Mesenchymal stem cell (in vitro differentiated cells and primary cell): ENCODE measurements at places on chromosomes 11 and 22.

- H3K27me3 ChIP-seq: no peaks in the 10 kb centered on the region
- no peak for DNase-seq
- H3K27ac ChIP-seq: no peak overlapping the region
- H3K36me3 ChIP-seq: no peaks in the 10 kb centered on the region
- H3K4me3 ChIP-seq: no peak overlapping the region
- H3K4me1 ChIP-seq: no peaks in the 10 kb centered on the region
Measured at GRCh38 chr11:14184028-14184940, 174.7 kb downstream of the RRAS2 start.

DNA sequence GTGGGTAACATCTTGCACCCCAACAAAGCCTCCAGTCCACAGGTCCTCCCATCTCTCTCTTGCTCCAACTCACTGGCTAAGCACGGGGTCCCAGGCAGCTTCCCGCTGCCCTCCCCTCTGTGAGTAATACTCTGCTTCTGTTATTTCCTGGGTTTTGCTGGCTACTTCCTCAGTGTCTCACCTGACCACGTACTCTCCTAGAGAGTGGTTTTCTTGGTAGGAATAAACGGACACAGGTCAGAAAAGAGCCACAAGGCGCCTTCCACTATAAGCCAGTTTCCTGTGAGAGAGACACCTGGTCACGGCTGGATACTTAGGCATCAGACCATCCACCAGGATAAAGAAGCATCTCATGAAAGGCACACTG lies 36.0 kb downstream of the ARRB1 start:
- H3K36me3 ChIP-seq: peaks cover 8% of the 10 kb centered on the region
- no peak overlapping the region for H3K4me3 ChIP-seq
- DNase-seq: no peak
- peaks cover 45% of the 10 kb centered on the region for H3K4me1 ChIP-seq
- H3K27ac ChIP-seq: no peak overlapping the region
- no peaks in the 10 kb centered on the region for H3K27me3 ChIP-seq

DNA sequence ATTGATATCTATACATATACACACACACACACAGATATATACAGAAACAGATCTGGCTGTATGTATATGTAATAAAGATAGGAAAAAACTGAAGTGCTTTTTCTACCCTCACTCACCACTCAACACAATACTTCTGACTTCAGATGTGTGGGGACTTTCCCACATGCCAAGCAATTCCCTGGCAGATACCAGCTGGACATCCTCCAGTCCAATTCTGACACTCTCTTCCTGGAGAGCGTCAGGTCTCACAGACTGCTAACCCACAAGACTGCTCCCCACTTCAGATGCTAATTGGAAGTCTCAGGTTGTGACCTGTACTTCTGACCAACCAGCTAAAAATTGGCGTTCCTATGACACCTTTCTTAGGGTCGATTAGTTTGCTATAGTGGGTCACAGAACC lies 140.6 kb downstream of the ATG16L2 start:
- H3K4me1 ChIP-seq: no peaks in the 10 kb centered on the region
- no peaks in the 10 kb centered on the region for H3K36me3 ChIP-seq
- no peak overlapping the region for H3K27ac ChIP-seq
- DNase-seq: no peak
- no peak overlapping the region for H3K4me3 ChIP-seq
- H3K27me3 ChIP-seq: no peaks in the 10 kb centered on the region

GRCh38 chr22:45645150-45645525 lies 26.5 kb upstream of the ATXN10 start:
- H3K27ac ChIP-seq: no peak overlapping the region
- H3K4me3 ChIP-seq: peak overlapping the region; percentile 61
- no peaks in the 10 kb centered on the region for H3K36me3 ChIP-seq
- DNase-seq: no peak
- no peaks in the 10 kb centered on the region for H3K27me3 ChIP-seq

DNA sequence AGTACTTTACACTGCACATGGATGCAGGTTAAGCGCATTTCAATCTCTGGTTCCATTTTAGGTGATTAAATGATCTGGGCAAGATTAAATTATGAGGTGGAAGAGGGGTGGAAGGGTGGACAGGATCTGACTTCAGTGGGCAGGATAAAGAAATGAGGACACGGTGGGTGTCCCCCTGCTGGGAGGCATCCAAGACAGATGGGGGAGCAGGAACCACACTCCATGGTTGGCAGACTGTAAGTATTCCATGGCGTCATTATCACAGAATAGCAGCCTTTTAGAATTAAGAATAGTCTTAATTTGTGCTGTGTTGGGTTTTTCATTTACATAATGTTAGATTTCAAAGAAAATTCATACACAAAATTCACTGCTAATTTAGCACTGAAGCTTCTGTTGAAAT lies 7.6 kb upstream of the SORL1 start:
- H3K4me1 ChIP-seq: no peaks in the 10 kb centered on the region
- no peak for DNase-seq
- peaks cover 53% of the 10 kb centered on the region for H3K27me3 ChIP-seq
- no peaks in the 10 kb centered on the region for H3K36me3 ChIP-seq
- no peak overlapping the region for H3K27ac ChIP-seq
- no peak overlapping the region for H3K4me3 ChIP-seq

DNA sequence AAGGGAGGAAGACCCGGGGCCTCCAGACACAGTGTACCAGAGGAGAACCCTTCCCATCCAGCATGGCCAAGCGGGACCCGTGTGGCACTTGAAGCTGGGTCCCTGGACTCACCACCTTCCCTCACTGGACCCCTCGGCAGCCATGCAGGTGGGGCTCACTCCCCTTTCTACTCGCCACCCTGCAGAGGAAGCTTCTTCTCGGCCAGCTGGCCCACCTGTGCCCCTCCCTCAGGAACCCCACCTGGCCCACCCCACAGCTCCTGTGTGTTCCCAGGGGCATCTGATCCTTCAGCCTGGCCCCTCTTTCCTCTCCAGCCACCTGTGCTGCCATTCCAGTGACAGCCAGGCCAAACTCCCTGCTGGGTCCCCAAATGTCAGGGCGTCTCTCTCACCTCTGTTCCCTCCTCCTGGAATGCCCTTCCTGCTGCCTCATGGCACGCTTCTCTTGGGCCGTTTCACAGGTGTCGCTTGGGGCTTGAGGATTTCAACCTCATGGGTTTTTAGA lies 38.0 kb downstream of the IGF2 start:
- no peak overlapping the region for H3K4me3 ChIP-seq
- no peaks in the 10 kb centered on the region for H3K27me3 ChIP-seq
- H3K4me1 ChIP-seq: peaks cover 50% of the 10 kb centered on the region
- no peak for DNase-seq

DNA sequence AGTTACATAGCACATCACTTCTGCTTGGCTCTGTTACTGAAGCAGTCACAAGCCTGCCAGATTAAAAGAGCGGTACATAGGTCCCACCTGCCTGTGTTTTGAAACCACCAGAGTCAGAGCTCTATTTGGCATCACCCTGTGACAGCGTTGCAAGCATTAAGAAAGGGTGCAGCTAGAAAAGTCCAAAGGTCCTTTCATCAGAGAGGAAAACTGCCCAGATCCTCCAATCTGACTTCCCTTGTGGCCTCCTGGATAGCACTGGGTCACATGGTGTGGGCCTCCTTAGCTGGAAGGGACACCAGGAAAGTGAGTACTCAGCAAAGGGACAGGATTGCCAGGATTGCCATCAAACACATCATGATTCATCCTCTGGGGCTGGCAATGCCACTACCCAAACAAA lies 22.9 kb downstream of the STX3 start:
- H3K4me3 ChIP-seq: no peak overlapping the region
- H3K36me3 ChIP-seq: peaks cover 75% of the 10 kb centered on the region
- peaks cover 8% of the 10 kb centered on the region for H3K4me1 ChIP-seq
- H3K27me3 ChIP-seq: no peaks in the 10 kb centered on the region
- no peak for DNase-seq
- H3K27ac ChIP-seq: no peak overlapping the region

GRCh38 chr11:119342023-119342300 lies 1.3 kb upstream of the C1QTNF5 start:
- H3K36me3 ChIP-seq: peaks cover 4% of the 10 kb centered on the region
- H3K4me3 ChIP-seq: no peak overlapping the region
- DNase-seq: no peak
- H3K27me3 ChIP-seq: peaks cover 18% of the 10 kb centered on the region

DNA sequence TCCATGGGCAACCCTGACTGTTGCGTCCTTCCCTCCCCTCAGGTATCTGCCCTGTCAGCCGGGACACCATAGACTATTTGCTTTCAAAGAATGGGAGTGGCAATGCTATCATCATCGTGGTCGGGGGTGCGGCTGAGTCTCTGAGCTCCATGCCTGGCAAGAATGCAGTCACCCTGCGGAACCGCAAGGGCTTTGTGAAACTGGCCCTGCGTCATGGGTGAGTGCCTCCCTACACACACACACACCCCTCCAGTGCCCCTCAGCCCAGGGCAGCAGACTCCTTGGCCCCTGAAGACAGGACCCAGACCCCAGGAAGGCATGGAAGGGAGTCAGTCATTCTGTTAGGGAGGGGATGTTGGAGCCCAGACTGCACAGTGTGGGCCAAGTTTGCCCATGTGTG lies 17.9 kb upstream of the UVRAG start:
- peaks cover 94% of the 10 kb centered on the region for H3K36me3 ChIP-seq
- DNase-seq: no peak
- H3K27me3 ChIP-seq: peaks cover 4% of the 10 kb centered on the region
- no peak overlapping the region for H3K4me3 ChIP-seq

- H3K36me3 ChIP-seq: no peaks in the 10 kb centered on the region
- no peak for DNase-seq
- H3K27ac ChIP-seq: no peak overlapping the region
- no peaks in the 10 kb centered on the region for H3K4me1 ChIP-seq
Measured at GRCh38 chr22:26041931-26042330, 127.3 kb upstream of the SEZ6L start.

DNA sequence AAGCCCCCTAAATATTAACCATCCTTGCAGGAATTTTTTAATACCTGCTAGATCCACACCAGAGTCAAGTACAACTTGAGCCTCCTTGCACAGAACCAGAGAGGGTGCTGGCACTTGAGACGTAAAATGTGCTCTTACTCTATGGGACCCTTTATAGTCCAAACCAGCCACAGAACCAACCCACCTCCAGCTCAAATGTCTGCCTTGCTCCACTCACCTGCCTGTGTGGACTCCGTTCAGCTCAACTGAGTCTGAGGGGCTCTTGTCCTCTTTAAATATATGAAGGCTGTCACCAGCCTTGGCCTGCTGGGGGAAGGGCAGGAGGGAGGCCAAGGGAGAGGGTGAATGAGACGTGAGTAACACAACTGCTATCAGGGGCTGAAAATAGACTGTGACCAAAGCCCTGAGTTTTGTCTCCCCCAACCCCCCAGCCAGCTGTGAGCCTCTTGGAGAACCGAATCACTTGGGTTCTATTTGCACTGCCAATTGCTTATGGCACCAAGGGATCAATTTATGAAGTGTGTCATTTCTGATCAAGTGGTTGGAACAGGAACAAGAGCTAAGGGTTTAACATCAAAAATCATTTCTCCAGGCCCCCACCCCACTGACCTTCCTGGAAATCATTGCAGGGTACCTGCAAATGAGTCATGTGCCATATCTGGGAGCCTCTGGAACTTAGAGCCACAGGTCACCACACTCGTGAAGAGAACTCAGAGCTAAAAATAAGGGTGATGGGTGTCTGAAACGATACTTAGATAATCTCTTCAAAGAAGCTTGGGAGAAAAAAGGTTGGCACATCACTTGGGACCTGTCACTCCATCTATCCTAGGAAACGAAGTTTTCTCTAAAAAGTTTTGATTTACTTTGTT lies at the start of gene CSRP3:
Gene CSRP3, minus strand, starts transcription at position 247 of the 869 bp plus-strand sequence. CDS start 9,535 bp downstream, outside the sequence.
- H3K4me3 ChIP-seq: no peak within 1 kb of the TSS
- no peak for DNase-seq
- no peaks in the 10 kb centered on the region for H3K4me1 ChIP-seq
- no peak within 1 kb of the TSS for H3K27ac ChIP-seq

GRCh38 chr11:16909359-16910035 lies 104.7 kb downstream of the PLEKHA7 start:
- no peak overlapping the region for H3K27ac ChIP-seq
- H3K27me3 ChIP-seq: peaks cover 53% of the 10 kb centered on the region
- DNase-seq: no peak
- no peaks in the 10 kb centered on the region for H3K4me1 ChIP-seq

GRCh38 chr11:65418431-65418680 lies 4.2 kb upstream of the NEAT1 start:
- H3K4me1 ChIP-seq: peaks cover 47% of the 10 kb centered on the region
- no peaks in the 10 kb centered on the region for H3K27me3 ChIP-seq
- peak; percentile 86 for DNase-seq
- H3K36me3 ChIP-seq: peaks cover 10% of the 10 kb centered on the region

GRCh38 chr11:88521399-88521798 lies 183.9 kb upstream of the CTSC start:
- peak; percentile 42 for DNase-seq
- no peak overlapping the region for H3K4me3 ChIP-seq

- no peak overlapping the region for H3K4me3 ChIP-seq
- no peaks in the 10 kb centered on the region for H3K36me3 ChIP-seq
- no peaks in the 10 kb centered on the region for H3K27me3 ChIP-seq
- no peak overlapping the region for H3K27ac ChIP-seq
Measured at GRCh38 chr11:30143098-30143705, 87.6 kb upstream of the FSHB start.

DNA sequence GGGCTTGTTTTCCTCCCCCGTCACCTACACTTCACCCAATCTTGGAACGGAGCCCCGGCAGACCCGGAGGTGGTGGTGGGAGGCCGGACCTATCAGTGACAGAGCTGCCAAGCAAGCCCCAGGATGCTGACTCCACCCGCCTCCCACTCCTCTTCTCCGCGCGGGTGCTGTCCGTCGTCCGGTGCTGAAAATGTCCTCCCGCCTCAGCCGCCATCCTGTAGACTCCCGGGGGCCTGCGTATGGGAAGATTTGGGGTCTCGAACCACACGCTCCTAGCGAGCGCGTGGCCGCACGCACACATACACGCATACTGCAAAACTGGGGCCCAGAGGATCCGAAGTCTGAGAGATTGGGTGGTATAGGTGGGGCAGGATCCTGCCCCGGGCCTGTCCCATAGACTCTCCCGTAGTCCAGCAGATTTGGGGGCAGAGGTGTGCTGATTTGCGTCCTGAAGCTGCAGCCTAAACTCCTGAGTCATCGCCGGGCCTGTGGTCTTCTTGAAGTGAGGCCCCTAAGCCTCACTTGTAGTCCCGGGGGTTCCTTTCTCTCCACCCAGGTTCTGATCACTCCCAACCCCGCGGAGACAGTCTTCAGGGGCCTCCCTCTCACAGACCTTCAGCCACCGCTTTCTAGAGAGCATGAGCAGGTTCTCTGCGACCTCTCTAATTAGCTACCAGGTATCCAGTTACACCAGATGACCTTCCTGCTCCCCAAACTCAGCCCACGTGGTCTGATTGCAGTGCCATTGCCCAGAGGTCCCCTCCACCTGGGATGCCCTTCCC lies 796 bp upstream of the YIF1A start:
- H3K4me1 ChIP-seq: peaks cover 44% of the 10 kb centered on the region
- H3K36me3 ChIP-seq: peaks cover 22% of the 10 kb centered on the region
- no peak for DNase-seq
- H3K4me3 ChIP-seq: peak overlapping the region; percentile 92
- H3K27me3 ChIP-seq: peaks cover 30% of the 10 kb centered on the region

DNA sequence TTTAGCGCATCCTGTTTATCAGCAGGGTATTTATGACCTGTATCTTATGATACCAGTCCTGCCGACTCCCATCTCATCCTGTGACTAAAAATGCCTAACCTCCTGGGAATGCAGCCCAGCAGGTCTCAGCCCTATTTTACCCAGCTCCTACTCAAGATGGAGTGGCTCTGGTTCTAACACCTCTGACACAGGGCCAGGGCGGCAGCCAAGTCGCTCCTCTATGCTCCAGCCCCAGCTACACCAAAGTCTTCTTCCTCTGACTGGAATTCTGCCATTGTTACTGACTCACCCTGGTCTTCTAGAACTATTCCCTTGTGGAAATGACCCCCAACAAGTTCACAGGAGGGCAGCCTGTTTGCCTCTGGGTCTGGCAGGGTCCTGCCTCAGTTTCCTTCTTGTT lies 7.9 kb upstream of the C1QTNF6 start:
- no peak overlapping the region for H3K27ac ChIP-seq
- H3K27me3 ChIP-seq: no peaks in the 10 kb centered on the region
- no peaks in the 10 kb centered on the region for H3K36me3 ChIP-seq
- peaks cover 26% of the 10 kb centered on the region for H3K4me1 ChIP-seq
- no peak for DNase-seq
- H3K4me3 ChIP-seq: no peak overlapping the region
